ENCODE measurements at places on chromosomes 6 and 20. TPM values are rescaled to one million over a fixed set of nuclear protein-coding genes. Genes with fewer than 3 reads are reported as not detected.

The PROKR2 gene
- total RNA-seq: not detected

GRCh38 chr6:29629571-29629970 lies 3.4 kb downstream of the GABBR1 start:
- H3K4me1 ChIP-seq: peaks cover 55% of the 10 kb centered on the region
- no peak overlapping the region for H3K27ac ChIP-seq
- peak overlapping the region; percentile 96 for H3K4me3 ChIP-seq
- peaks cover 34% of the 10 kb centered on the region for H3K27me3 ChIP-seq
- no peak for DNase-seq

DNA sequence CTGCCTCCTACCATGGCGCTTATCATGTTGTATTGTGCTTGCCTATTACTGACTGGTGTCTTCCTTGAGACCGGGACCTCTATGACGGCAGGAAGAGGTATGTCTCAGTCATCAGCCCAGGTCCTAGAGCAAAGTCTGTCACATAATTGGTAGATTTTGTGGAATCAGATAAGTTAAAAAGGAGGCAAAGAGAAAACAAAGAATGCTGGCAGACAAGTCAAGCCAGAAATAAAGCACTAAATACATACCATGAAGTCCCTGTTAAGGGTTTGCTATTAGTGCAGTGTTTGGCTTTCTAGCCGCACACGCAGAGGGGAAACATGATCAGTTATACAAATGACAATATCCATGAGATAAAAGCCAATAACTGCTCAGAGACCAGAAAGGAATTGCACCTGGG lies 6.0 kb downstream of the TOMM34 start:
- no peak overlapping the region for H3K4me3 ChIP-seq
- H3K27ac ChIP-seq: no peak overlapping the region
- no peaks in the 10 kb centered on the region for H3K36me3 ChIP-seq
- H3K27me3 ChIP-seq: no peaks in the 10 kb centered on the region
- peaks cover 11% of the 10 kb centered on the region for H3K4me1 ChIP-seq

GRCh38 chr6:26389349-26389894 lies 6.5 kb downstream of the BTN2A2 start:
- no peak overlapping the region for H3K4me3 ChIP-seq
- peaks cover 8% of the 10 kb centered on the region for H3K4me1 ChIP-seq
- H3K27ac ChIP-seq: no peak overlapping the region
- H3K36me3 ChIP-seq: no peaks in the 10 kb centered on the region
- DNase-seq: no peak

DNA sequence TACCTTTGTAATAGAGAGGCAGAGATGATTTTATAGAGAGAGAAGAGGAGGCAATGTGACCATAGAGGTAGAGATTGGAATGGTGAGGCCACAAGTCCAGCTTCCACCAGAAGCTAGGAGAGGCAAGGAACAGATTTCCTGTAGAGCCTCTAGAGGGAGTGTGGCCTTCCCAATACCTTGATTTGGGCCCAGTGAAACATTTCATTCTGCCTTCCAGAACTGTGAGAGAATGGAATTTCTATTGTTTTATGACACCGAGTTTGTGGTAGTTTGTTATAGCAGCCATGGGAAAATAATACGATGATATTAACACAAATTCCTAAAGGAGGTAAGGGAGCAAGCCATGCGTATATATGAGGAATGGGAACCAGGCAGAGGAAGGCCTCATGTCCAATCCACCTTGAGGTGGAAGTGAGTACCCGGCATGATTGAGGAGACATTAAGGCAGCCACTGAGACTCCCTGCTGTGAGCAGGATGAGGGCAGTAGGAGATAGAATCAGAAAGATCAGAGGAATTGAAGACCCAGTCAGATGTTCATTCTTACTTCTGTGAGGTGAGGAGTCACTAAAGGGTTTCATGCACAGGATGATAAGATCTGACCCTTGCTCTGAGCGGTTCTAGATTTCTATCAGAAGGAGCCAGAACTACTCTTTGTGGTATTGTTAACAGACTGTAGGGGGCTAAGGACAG lies 636.3 kb upstream of the IMPG1 start:
- no peaks in the 10 kb centered on the region for H3K36me3 ChIP-seq
- H3K27me3 ChIP-seq: no peaks in the 10 kb centered on the region
- DNase-seq: no peak

DNA sequence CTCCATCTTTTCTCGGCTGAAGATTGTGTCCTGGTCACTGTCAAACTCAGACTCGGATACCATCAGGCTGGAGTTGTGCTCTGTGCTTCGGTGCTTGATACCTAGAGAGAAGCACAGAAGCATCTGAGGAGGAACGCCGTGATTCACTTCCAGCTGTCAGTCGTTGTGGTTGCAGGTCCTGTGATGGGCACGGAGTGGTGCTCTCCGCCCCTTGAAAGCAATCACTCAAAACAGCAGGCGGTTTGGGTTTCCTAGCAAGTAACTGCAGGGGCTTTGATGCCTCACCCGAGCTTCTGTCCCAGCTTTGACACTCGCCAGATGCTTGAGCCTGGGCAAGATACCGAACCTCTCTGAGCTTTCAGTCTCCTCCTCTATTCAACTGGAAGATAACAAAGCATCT lies 52.5 kb downstream of the ALDH5A1 start:
- H3K36me3 ChIP-seq: no peaks in the 10 kb centered on the region
- H3K4me1 ChIP-seq: peaks cover 13% of the 10 kb centered on the region
- no peaks in the 10 kb centered on the region for H3K27me3 ChIP-seq

GRCh38 chr6:6844530-6844929 lies 256.0 kb downstream of the LY86 start:
- no peak overlapping the region for H3K27ac ChIP-seq
- no peaks in the 10 kb centered on the region for H3K36me3 ChIP-seq
- no peaks in the 10 kb centered on the region for H3K27me3 ChIP-seq
- no peaks in the 10 kb centered on the region for H3K4me1 ChIP-seq
- no peak overlapping the region for H3K4me3 ChIP-seq

DNA sequence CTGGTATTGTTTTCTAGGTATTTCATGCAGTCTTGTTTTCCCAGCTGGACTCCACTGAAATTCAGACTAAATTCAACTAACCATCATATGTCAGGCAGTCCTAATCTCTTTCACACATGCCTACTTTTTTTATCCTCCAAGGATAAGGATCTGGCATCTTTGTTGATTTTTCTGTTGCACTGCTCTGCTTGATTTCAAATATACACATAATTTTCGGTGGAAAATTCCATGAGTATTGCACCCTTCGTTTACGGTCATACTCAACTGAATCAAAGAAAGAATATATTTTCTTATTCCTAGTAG lies 64.8 kb upstream of the UNC93A start:
- H3K27me3 ChIP-seq: peaks cover 30% of the 10 kb centered on the region
- H3K4me3 ChIP-seq: no peak overlapping the region
- no peak overlapping the region for H3K27ac ChIP-seq
- peaks cover 53% of the 10 kb centered on the region for H3K4me1 ChIP-seq
- DNase-seq: no peak

GRCh38 chr20:43363506-43363905 lies 94.2 kb upstream of the SRSF6 start:
- H3K36me3 ChIP-seq: no peaks in the 10 kb centered on the region
- no peak overlapping the region for H3K27ac ChIP-seq
- H3K27me3 ChIP-seq: no peaks in the 10 kb centered on the region

DNA sequence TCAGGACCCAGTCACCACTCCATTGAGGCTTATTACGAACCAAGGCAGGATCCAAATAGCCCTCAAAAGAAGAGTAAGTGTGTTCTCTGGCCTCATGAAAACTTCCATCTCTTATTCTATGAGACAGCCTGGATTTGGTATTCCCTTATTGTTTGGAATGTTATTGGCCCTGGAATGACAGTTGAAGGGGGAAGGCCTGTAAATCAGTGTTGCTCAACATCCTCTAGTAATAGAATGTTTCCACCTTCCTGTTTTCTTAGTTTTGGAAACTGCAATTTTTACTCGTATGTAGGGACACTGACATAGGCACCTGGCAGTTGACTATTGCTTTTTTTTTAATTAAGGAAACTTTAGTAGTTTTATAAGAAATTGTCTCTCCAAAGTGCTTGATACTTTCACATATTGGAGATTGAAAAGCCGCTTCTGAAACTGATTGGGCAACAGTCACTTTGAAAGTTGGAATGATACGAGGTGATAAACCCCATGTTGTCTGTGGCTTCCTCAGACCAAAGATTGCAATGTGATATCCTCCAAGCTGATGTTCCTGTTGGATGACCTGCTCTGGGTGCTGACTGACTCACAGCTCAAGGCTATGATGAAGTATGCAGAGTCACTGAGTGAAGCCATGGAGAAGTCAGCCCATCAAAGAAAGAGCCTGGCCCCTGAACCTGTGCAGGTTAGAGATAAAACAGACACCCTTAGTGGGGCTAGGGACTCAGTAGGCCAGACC lies 43.1 kb downstream of the BLTP3A start:
- H3K27ac ChIP-seq: no peak overlapping the region
- no peaks in the 10 kb centered on the region for H3K36me3 ChIP-seq
- H3K4me1 ChIP-seq: no peaks in the 10 kb centered on the region

- no peaks in the 10 kb centered on the region for H3K27me3 ChIP-seq
- DNase-seq: no peak
- H3K27ac ChIP-seq: no peak overlapping the region
- H3K4me3 ChIP-seq: no peak overlapping the region
- no peaks in the 10 kb centered on the region for H3K36me3 ChIP-seq
Observed at GRCh38 chr6:141790921-141791320, 341.8 kb upstream of the GJE1 start.

Measured in neural progenitor cell (in vitro differentiated cells).